Nucleus accumbens (tissue), 56 donors: ENCODE measurements at places on chromosomes 16 and 17.

DNA sequence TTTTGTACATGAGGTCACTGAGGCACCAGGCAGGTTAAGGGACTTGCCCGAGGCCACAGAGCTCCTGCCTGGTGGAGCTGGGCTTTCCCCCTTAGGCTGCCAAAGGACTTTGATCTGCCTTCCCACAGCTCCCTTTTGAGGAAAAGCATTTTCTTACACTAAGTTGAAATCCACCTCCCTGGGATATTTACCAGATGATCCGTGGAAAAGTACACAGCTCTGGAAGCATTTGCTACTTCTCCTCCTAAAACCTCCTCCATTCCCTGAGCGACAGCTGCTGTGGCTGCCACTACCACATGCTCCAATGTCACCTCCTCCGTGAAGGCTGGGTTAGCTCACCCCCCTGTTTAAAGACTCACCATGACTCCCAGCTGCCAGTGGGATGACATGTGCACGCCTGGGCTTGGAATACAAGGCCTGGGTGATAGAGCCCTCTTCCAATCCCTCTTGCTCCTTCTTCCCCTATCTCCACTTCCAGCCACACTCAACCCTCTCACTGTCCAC lies 1.2 kb upstream of the MPRIP start:
- DNase-seq: peak; percentile 57

DNA sequence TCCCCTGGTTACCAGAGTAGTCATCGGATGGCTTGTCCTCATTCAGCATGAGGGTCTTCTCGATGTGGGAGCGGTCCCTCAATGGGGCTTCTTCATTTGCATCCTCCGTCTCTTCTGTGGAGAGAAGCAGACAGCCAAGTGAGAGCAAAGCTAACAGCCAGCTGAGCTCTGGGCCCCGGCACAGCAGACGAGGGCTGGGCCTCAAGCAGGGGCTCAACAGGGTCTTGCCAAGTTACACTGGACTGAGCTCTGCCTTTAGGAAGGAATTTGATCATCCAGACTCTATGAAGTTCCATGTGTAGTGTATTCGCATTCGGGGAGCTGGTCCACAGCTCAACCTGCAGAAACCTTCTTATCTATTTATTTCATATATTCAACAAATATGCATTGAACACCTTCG lies 37.4 kb downstream of the SRL start:
- DNase-seq: no peak

GRCh38 chr17:55730380-55730779 lies 7.7 kb upstream of the TMEM100 start:
- DNase-seq: no peak

- DNase-seq: no peak
Measured at GRCh38 chr17:31134576-31134975, 39.8 kb downstream of the NF1 start.

- no peak for DNase-seq
Measured at GRCh38 chr17:57459286-57459915, 203.1 kb downstream of the MSI2 start.

DNA sequence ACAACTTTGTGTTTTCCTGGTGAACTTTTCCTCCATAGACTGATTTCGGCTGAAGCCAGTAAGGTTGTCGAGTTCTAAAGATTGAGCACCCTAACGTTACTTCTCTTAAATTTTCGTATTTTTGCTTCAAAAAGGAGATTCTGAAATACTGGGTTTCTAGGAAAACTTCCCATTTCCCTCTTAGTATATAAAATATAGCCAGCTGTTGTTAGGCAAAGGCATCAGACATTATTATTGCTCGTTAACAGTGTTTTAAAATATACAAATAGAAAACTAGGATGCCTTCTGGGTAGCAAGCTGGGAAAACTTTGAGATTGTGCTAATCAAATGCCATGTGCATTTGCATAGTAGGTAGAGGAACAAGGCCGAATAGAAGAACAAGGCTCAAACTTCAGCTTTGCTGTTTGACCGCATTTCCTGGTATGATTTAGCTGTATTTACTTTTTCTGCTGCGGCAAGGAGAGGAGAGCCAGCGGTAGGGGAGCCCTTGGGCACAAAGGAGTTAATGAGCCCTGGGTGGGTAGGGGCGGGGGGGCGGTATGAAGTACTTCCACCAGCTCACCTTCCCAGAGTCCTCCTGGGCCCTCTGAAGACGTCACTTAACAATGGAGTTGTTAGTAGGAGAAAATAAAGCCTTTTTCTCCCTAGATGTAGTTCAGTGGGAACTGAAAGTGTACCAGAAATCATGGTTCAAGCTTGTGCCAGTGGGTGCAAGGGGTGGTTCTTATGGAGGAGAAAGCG lies 151.9 kb downstream of the MSI2 start:
- DNase-seq: no peak

DNA sequence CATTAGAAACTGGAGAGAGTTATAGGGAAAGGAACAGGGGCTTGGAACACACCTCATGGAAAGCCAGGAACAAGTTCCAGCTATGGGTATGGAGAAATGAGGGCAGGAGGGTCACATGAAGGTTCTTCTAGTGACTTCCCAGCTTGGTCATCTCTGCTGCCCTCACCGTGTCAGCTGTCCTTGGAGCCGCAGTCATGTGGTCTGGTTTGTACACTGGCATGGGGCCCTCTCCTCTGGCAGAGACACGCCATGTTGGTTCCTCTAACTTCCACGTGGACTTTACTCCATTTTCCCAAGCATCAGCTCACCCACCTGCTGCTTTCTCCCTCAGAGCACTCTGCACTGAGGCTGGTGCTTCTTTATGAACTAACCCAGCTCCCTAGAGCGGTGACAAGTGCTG lies 26.3 kb downstream of the MPG start:
- no peak for DNase-seq

- no peak for DNase-seq
Measured at GRCh38 chr16:29920288-29921033, 5.6 kb downstream of the KCTD13 start.

DNA sequence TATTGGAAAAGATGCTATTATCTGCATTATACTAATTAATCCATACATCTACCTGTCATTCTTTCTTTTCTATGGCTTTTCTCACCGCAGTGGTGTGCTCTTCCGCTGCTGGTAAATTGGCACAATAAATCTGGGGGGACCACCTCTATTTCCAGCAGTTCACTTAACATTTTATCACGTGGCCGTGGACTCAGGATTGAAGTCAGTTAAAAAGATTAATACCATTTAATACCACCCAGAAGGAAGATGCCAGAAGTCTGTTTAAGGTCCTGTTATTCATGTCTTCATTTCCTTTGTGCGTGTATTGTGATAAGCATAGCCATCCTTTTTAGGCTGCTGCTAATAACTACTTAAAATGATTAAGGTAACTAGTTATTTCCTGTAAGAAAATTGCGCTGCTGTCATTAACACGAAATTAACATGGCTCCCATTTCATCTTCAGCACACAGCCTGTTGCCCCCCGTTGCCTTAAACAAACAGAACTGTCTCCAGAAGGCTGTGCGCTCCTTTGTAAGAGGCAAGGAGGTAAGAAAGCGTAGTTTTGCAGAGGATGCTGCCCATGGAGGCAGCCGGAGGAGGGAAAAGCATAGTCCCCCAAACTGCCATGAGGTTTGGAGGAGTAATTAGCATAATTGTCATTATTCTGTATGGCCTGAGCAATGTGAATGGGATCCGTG lies 414.4 kb downstream of the UTP18 start:
- DNase-seq: no peak

- DNase-seq: no peak
Measured at GRCh38 chr17:36092230-36092629, 2.3 kb upstream of the CCL3 start.

DNA sequence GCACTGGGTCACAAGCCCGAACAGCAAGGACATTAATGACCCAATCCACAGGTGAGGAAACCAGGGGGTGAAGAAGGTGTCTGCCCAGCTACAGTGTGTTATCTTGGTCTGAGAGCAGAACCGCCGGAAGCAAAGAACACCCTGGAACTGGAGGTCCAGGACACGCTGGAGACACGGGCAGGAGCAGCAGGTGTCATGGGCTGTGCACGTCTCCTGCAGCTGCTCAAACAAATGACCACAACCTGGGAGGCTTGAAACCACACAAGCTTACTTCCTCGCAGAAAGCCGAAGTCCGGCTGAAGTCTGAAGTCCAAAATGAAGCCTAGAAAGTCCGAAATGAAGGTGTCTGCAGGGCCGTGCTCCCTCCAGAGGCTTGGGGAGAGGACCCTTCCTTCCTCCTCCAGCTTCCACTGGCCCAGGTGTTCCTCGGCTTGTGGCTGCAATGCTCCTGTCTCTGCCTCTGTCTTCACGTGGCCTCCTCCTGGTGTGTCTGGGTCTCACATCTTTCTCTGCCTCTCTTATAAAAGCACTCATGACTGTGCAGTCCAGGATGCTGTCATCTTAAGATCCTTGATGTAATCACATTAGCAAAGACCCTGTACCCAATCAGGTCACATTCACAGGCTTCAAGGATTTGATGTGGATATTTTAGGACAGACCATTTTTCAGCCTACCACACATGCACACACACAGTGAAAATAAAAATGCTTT lies 351.2 kb downstream of the C16orf95 start:
- DNase-seq: no peak

GRCh38 chr16:57815987-57816745 lies 13.9 kb upstream of the KIFC3 start:
- DNase-seq: peak; percentile 66

GRCh38 chr17:41513168-41513547 lies 5.5 kb downstream of the KRT15 start:
- DNase-seq: no peak

GRCh38 chr17:71052971-71053370 lies 883.6 kb downstream of the KCNJ2 start:
- no peak for DNase-seq

- no peak for DNase-seq
Measured at GRCh38 chr17:64628641-64629040, 33.5 kb downstream of the SMURF2 start.

DNA sequence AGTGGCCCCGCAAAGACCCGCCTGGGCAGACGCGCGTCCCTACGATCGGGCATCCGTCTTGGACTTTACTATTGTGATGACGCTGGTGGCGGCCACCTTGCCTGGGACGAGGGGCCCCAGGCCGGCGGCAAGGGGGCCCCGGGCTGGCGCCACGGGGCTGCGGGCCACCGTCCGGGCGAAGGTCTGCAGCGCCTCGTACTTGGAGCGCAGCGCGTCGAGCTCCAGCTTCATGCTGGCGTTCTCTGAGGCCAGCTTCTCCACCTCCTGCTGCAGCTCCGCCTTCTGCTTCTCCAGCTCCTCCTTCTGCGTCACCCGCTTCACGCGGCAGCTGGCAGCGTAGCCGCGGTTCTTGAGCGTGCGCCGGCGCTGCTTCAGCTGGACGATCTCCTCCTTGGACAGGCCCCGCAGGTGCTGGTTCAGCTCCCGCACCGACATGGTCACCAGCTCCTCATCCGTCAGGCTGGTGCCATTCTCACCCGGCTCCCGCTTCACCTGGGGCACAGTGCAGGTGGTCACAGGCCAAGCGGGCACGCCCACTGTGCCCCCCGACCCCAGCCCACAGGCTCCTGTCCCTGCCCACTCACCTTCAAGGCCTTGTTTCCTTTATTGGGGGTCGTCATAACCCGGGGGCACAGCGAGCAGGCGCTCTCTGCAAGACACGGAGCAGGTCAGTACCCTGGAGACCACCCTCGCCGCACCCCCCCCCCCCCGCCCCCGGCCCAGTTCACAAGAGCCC lies 4.8 kb upstream of the SIRT7 start:
- DNase-seq: no peak

GRCh38 chr17:37698132-37698910 lies 46.5 kb downstream of the HNF1B start:
- DNase-seq: no peak

DNA sequence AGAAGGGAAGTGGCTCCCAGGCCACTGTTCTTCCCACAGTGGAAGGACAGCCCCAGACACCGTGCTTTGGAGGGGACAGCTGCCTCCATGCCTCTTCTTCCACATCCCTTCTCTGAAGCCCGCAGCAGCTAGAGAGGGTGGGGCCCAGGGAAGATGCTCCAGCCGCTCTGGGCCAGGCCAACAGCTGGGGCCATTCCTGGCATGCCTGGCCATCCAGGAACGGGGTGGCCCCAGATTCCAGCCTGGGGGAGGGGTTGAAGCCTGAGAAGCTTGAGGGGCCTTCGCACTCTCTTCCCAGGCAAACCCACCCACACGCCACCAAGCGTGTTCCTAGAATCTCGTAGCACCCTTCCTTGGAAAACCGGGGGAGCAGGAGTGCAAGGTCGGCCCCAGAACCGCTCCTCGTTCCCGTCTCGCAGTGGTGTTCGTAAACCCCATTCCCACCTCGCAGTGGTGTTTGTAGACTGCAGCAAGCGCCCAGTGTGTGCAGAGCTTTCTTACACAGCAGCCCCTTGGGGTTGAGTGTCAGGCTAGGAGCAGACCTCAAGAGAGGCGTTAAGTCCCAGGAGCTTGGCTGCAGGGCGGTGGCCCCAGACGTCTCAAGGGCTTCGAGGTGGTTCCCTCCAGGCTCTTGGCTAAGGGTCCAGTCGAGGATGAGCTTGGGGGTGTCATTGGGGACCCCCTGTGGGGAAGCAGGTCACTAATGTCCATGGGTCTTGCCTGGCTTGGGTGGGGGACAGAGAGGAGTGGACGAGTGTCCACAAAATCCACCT lies 2.7 kb downstream of the CDH15 start:
- no peak for DNase-seq

DNA sequence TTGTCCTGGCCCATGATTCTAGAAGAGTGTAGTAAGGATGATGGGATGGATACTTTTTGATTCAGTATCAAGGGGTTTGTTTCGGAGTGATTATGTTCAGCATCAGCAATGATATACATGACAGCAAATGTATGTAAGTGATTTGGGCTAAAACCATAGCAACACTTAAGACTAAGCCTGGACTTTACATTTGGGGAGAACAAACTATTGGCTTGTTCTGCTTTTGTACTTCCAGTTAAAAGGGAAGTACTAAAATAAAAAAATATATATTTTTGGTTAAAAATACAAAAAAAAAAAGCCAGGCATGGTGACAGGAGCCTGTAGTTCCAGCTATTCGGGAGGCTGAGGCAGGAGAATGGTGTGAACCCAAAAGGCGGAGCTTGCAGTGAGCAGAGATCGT lies 20.5 kb upstream of the DHX8 start:
- no peak for DNase-seq

DNA sequence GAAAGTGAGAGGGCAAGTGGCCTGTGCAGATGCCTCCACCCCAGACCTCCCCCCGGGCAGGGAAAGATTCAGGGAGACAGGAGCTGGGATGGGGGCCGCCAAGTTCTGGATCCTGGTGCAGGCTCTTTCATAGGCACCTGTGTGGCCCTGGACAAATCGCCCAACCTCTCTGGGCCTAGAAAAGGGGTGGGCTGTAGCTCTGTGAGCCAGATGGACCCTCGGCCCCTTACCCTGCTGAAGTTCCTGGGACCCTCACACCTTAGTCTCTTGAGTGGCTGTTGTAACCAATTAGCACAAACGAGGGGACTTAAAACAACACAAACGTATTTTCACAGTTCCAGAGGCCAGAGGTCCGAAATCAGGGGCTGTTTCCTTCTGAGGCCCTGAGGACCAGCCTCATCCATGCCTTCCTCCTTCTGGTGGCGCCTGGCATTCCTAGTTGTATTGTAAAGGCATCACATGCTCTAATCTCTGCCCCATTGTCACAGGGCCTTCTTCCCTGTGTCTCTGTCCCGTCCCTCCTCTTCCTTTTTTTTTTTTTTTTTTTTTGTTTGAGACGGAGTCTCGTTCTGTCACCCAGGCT lies 352.6 kb downstream of the SEC14L1 start:
- DNase-seq: no peak

- DNase-seq: no peak
Measured at GRCh38 chr17:14959106-14959648, 305.9 kb downstream of the PMP22 start.
